NCI-H510A (cell line): ENCODE measurements at places on chromosomes 12 and 14.

DNA sequence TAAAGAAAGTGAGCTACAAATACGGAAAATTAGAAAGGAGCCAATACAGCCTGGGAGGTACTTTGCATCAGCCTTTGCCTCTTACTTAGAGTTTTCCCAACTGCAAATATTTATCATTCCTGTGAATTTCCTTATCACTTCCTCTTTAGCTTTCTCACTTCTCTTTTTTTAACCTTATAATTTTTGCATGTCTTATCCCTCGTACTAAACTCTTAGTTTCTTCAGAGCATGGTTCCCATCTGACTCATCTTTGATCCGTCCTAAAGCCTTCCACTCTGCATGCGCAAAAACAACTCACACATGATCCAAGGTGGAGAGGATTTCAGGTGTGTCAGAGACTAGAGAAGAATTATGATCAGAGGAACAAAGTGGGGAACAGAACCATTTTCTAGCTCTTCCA, 9.6 kb upstream of the SNAPC1 start:
- DNase-seq: no peak

DNA sequence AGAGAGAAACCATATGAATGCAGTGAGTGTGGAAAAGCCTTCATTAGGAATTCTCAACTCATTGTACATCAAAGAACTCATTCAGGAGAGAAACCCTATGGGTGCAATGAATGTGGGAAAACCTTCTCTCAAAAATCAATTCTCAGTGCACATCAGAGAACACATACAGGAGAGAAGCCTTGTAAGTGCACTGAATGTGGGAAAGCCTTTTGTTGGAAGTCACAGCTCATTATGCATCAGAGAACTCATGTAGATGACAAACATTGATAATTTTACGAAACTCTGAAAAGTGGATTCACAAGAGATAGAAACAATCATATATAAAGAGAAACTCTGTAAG, 22.9 kb downstream of the ZNF268 start:
- no peak for DNase-seq

GRCh38 chr12:15966426-15966825, 55.3 kb downstream of the DERA start:
- no peak for DNase-seq

GRCh38 chr12:91388573-91388972, 206.0 kb upstream of the DCN start:
- no peak for DNase-seq

DNA sequence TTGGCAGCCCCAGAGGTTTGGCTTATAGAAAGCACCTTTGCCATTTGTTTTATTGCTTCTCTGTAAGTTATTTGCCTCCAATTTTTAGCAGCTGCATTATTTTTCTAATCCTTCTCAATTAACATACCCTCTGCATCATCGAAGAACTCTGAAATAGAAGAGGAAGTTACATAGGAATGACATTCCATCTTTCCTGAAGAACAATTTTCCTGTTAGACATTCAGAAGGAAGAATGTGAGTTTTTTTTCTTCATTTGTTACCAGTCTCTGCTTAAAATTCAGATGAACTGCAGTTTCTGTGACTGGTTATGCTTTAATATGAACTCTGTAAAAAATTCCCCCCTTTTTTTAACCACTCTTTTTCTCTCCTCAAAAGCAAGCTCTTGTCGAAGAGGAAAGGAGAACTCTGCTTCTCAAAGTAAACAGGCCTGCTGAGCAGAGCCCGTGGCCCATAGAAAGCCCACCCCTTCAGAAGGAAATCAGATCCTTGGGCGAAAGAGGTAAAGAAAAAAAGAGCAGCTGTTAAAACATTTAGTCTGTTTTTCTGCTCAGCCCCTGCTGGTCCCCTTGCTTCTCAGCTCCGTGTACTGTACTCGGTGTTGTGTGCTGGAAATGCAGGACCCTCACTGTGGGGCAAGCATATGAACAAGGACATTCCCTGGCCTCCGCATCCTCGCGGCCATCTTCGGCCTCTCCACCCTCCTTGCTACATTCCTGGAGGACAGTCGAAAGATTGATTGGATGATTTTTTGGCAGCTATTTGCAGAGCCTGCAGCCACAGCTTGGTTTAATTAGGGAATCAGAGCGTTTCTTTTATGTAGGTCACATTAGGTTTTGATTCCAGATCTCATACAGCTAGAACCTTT, 164.4 kb upstream of the LRIG3 start:
- no peak for DNase-seq

- no peak for DNase-seq
Observed at GRCh38 chr12:7295529-7295928, 8.3 kb upstream of the ACSM4 start.

GRCh38 chr12:62006076-62006732, 254.0 kb upstream of the USP15 start:
- DNase-seq: no peak

- no peak for DNase-seq
Observed at GRCh38 chr12:118034429-118035189, 18.1 kb downstream of the RFC5 start.

GRCh38 chr12:115096588-115097397, 412.8 kb upstream of the TBX3 start:
- DNase-seq: no peak

GRCh38 chr12:120065472-120065871, 51.1 kb downstream of the RAB35 start:
- no peak for DNase-seq

DNA sequence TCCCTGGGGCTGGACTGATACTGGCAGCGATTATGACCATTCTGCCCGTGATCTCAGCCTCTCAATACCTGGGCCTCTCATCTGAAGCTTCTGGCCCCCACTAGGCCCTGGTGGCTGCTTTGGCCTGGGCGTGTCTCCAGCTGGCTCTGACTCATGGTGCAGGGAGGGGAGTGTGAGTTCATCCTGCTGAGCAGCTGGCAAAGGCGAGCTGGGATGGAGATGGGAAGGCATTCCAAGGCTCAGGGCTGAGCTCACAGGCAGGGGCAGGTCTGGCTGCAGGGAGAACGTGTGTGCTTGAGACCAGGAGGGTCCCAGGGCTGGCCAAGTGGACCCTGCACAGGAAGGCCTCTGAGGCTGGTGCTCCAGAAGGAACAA, 221.8 kb downstream of the TMEM121 start:
- DNase-seq: no peak

DNA sequence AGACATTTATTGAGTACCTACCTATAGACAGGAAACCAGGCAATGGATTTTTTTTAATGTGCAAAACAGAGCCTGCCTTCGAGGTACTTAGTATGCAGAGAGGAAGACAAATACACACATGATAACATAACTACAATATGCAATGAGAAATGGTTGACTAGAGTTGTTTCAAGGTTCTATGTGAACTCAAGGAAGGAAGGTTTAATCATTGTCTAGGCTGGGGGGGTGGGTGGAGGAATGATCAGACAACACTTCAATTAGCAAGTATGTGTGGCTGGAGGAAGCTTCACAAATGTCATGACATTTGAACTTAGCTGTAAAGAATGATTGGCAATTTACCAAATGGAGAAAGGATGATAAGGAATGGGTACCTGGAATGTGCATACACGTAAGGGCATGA, 985.3 kb downstream of the FLRT2 start:
- DNase-seq: no peak

DNA sequence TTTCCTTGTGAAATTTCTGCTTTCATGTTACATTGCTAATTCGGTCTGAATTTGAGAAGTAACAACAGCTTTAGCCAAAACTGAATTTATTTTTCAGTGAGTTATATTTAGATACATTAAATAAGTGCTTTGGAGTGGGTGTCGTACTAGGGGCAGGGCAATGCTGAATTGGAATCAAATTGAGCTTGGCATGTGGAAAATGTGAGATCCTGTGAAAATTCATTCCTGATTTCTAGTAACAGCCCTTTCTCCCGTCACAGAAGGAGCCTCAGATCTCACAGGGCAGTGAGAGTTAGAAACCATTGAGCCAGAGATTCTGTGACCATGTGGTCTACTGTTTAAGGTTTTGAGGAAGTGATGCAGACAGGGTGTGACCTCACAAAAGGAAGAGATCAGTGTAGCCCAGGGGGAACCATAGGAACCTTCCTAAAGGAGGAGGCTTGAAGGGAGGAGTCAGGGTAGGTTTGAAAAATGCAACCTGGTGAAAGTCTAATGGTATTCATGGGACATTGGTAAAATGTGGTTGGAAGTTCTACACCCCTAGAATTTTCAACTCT, 1136.8 kb downstream of the AACS start:
- DNase-seq: no peak

GRCh38 chr14:59482541-59483331, 1.5 kb downstream of the L3HYPDH start:
- no peak for DNase-seq

DNA sequence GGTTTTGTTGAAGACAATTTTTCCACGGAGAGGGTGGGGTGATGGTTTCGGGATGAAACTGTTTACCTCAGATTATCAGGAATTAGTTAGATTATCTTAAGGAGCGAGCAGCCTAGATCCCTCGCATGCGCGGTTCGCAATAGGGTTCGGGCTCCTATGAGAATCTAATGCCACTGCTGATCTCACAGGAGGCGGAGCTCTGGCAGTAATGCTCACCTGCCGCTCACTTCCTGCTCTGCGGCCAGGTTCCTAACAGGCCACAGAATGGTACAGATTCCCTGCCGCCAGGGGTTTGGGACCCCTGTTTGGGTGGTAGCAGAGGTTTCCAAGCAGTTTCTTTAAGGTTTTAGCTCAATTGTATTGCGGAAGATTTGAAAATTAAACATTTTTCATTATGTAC, 439.8 kb upstream of the OR4E1 start:
- no peak for DNase-seq

- DNase-seq: no peak
Observed at GRCh38 chr14:61492474-61492873, 171.1 kb downstream of the PRKCH start.

GRCh38 chr12:68972595-68972994, 39.6 kb upstream of the CPM start:
- DNase-seq: no peak

- peak; percentile 54 for DNase-seq
Observed at GRCh38 chr14:56117765-56118610, at the start of gene PELI2. Gene PELI2, plus strand, starts transcription at chr14:56118411. Its CDS starts 250 bp downstream, at chr14:56118661.

GRCh38 chr14:96902004-96902403, 104.8 kb downstream of the VRK1 start:
- no peak for DNase-seq

GRCh38 chr12:79138872-79139271, 274.3 kb downstream of the SYT1 start:
- no peak for DNase-seq

DNA sequence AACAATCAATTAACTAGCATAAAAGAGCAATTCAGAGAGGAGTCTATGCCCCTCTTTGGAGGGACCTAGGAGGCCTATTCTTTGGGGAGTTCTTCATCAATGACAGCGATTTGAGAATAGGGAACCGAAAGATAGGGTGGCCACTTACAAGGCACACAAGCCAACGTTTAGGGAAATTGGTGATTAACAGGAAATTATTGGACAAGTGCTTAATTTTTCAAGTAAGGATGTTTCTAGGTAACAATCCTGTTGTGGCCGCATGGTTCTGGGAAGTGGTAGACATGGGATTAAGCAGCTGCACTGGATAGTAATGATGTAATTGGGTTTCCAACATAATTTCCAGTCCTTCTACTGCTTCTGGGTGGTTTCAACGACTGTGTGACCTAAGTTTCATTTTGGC, 83.2 kb downstream of the HMGA2 start:
- no peak for DNase-seq

DNA sequence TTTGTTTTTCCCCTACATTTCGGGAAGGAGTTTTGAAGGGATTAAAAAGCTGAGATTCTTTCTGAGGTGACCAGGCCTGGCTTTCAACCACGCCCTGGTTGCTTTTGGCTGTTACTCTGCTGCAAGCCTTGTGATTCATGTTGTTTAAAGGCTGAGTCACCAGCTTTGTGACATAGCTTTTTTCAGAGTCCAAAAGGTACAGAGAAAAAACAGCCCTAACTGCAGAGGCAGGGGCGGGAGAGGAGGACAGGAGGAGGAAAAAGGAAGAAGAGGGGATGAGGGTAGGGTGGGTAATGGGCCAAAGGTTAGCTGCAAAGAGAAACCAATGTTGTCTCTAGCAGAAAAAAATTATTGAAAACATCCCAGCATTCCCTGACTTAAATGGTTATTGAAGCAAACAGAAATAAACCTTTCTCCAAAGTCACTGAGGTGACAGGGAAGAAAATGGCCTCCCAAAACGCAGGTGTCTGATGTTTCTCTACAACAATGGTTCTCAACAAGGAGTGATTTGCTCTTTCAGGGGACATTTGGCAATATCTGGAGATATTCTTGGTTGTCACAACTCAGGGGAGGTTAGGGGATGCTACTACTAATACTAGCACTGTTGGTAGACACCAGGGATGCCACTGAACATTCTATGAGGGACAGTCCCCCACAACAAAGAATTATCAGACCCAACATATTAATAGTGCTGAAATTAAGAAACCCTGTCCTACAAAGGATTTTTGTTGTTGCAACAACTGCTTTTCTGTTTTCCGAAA, 2.1 kb upstream of the UBC start:
- DNase-seq: no peak

GRCh38 chr12:89796798-89797382, 88.3 kb upstream of the ATP2B1 start:
- DNase-seq: no peak

DNA sequence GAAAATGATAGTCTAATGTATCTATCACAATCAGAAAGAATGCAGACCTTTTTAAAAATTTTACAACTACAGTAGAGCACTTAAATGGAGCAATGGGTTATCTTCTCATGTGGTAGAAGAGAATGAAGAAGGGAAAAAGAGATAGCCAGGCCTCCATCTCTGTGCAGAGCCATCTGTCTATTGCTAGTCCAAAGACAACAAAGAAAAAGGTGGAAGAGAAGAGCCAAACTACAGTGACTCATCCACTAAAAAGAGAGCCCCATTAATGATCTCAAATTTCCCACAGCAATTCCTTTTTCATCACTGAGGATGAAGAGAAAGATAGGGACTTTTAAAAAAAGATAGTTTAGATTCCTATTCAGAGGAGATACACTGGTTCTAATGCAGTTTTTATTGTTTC, 232.9 kb downstream of the ATXN7L3B start:
- DNase-seq: no peak

- no peak for DNase-seq
Observed at GRCh38 chr12:93245543-93245942, 132.2 kb upstream of the NUDT4 start.

DNA sequence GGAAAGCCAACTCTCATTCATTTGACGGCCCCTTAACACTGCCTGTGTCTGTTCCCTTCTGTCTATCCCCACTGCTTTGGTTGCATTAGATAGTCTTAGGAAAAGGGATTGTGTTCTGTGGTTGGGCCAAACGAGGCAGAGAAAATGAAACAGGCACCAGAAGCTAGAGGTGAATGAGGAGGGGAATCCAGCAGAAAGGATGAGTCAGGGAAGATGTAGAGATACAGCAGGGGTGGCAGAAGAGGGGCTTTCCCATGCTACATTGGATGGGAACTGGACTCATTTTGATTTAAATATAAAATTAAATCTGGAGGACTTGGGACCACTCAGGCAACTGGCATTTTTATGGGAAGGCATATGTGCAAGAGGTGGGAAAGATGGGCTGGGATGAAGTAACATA, 43.3 kb downstream of the OTOGL start:
- no peak for DNase-seq

GRCh38 chr12:106138357-106138632, 459 bp downstream of the NUAK1 start:
- DNase-seq: no peak
